ENCODE measurements at places on chromosomes 16 and 17.

DNA sequence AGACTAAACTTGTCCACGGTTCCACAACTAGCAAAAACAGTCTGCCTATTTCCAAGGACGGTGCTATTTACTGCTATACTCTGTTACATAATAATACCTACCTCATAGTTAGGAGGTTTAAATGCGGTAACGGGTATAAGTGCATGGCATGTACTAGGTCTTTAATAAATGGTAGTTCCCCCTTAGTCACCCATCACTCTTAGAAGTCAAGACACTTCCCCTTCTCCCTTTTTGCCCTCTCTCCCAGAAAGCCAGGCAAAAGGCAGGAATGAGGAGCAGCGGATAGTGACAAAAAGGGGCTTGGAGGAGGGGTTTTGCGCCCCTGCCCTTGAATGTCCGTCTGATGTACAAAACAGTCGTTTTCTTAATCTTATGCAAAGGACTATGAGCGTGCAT, 1.1 kb upstream of the LSM12 start:
- DNase-seq = no peak

GRCh38 chr17:2223617-2223927, 80.0 kb downstream of the SMG6 start:
- no peak for DNase-seq

DNA sequence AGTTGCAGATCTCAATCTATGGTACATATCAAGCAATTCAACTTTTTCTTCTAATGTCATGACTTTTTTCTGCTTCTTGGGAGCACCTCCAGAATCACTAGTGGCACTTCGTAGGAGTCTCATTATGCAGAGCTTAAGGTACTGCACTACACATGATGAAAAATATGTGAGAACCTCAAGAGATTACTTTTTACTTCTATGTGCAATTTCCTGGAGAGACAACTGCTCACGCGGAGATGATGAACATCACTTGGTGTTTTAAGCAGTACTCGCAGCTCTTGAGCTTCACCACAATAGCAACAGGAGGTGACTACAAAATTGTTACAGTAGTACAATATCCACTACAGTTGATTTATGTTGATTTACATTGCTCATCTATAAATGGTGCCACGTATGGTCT, 79.7 kb downstream of the MRTFB start:
- DNase-seq = no peak

GRCh38 chr16:56970934-56971767, 9.4 kb downstream of the CETP start:
- DNase-seq = no peak

DNA sequence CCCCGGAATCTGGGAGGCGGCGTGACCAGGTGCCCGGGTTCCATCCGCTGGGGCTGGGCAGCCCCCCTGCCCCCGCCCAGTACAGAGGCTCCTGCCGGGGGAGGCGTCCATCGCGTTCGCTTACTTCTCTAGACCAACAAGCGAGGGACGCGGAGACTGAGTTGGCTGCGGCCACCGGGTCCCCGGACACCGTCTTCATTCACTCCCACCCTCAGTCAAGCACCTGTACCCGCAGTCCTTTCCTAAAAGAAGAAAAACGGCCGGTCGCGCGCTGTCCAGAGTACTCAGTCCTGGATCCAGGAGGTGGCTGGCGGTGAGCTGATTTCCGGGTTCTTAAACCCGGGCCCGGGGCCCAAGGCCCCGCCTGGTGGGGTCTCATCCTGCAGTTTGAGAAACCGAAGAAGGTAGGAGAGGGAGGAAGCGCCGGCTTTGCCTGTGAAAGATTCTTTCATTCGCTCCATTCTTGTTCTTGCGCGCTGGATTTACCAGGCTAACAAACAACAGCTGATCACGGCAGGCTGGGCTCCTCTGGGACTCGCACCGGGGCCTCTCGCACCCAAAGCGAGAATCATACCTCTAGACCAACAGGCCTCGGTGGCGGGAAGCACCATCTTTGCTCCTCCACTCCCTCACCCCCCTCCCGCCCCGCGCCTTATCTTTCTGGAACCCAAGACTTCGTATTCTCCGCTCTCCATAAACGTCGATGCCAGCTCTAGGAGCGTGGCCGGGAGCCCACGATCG, 17.4 kb upstream of the OR1F1 start:
- DNase-seq = no peak

DNA sequence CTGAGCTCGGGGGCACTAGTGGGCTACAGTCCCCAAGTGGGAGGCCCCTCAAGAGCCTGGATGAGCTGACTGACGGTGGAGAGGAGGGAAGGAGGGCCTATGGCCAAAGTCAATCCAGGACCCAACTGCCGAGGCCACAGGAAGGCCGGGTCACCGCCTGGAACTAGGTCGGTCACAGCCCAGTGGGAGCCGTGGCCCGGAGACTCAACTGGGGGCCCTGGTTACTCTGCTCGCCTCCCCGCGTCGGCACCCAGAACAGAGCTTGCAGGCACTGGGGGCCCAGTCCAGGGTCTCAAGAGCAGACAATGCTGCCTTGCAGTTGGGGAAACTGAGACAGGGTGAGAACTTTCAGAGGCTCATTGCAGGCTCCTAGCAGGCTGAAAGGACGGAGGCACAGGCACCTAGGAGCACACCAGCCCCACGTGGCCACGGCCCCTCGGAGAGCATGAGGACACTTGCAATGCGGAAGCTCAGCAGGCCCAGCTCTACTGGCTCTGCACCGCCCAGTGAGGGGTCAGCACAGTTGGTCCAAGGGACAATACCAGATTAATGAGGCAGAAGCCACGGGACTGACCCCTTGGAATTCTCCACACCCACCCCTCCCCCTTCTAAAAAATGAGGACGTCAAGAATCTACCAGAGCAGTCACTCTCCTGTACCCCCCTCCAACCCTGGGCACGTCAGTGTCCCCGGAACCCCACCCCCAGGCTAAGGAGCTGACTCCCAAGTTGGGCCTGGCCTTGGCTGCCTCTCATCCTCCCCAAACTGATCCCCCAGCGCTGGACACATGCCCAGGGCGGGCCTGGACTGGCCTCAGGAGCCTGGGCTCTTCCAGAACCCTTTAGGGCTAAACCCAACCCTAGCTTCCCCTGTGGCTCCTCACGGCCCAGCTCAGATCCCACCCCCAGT, 2.2 kb downstream of the HS3ST6 start:
- DNase-seq = no peak

DNA sequence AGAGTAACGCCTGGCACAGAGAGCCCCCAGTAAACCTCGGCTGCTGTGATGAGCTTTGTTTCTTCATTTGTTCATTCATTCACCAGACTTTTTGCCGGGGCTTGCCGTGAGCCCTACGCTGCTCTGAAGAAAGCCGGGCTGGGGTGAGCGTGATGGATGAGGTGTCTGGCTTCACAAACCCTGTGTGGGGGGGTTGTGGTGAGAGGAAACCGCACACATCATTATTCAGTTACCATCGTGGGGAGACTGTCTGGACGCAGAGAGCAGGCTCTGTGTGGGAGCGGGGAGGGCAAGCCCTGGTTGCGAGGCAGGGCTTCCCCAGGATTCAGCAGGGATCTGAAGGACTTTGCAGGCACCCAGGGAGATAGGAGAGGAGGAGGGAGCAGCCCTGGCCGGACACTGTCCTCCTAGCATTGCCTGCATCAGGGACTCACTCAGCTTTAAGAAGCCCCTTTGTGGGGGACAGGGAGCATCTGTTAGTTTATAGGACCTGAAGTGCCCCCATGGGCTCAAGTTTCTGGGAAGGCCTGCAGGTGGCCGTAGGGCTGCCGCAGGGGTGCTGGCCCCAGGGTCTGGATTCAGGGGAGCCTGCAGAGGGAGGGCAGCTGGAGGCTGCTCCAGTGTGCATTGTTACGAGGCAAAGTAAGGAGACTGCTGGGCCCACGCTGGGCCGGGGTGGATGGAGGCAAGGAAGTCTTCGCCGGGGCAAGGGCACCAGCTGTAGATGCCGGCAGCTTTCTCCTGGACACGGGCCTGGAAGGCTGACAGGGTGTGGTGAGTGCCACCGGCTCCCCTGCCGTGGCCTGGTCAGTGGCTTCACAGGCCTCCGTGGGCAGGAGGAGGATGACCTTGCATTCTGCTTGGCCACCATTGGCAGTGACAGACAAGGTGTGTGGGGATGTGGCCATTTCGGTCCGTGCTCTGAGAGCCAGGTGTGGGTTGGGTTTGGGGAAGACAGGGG, 334.5 kb downstream of the SEC14L1 start:
- DNase-seq = no peak

DNA sequence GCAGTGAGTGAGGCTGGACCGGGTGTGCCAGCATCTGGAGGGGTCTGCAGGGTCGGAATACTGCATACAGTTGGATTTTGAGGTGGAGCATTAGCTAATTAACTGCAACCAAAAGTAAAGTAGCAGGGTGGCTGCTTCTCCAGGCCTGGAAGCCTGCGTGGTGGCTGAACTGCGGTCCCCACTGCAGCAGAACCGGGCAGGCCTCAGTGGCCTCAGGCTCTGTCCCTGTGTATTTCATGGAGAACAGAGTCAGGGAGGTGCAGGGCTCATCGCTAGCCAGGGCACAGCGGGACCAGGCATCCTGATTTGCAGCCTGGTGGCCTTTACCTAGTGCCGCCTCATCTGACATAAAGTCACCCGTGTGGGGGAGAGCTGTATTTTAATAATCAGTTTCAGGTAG, 131.9 kb downstream of the RPTOR start:
- no peak for DNase-seq

DNA sequence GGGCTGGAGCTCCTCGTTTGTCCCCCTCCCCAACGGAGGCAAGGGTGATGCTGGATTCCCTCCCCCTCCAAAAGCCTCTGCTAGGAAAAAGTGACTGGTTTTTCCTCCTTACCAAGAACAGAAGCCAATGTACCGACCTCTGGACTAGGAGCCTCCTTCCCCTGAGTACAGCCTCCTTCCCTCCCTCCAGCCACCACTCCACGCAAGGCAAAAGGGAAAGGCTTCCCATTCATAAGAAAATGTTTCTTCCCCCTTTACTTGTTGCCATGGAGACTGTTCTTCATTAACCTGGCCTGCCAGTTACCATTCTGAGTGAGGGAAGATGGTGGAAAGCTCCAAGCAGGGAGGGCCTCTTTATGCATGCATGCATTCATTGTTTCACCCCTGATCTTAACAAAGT, 4.3 kb upstream of the PIMREG start:
- no peak for DNase-seq

- no peak for DNase-seq
Observed at GRCh38 chr17:61221597-61222471, 177.8 kb upstream of the TBX2 start.

- DNase-seq = no peak
Observed at GRCh38 chr16:66580605-66581209, 1.4 kb downstream of the CMTM2 start.

DNA sequence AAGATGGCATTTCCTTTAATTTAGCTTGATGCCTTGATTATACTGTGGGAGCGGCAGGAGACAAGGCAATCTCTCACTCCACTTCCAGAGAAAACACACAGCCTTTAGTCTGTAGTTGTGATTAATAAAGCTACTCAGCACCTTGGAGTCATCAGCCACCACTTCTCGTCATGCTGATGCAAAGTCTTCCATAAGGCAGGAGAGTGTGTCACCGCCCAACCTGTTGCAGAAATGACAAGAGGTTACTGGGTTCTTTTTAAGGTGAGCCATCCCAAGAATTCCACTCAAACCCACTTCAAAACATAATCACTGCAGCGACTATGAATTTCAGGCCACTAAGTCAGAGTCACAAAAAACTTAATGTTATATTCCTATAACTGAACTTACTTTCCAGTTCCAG, 223.9 kb upstream of the TOX3 start:
- DNase-seq = no peak

DNA sequence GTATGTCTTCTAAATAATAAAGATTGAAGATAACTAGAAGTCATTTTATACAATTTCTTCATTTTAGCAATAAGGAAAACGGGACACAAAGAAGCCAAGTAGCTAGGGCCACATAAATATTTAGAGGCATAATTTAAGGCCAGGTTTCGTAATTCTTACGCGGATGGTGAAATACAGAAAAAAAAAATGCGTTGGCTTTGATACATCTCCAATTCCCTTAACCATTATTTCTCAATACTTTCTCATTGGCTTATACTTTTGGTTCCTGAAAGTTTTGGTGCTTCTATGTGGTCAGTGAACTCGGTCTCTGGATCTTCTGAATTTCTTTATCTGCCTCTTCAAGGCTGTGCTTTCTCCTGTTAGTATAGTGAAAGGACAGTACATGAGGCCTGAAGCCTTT, 888.1 kb downstream of the KCNJ2 start:
- DNase-seq = no peak

GRCh38 chr17:48432820-48433775, 3.1 kb upstream of the SKAP1 start:
- no peak for DNase-seq

GRCh38 chr16:58506241-58507194, 6.6 kb downstream of the NDRG4 start:
- no peak for DNase-seq

DNA sequence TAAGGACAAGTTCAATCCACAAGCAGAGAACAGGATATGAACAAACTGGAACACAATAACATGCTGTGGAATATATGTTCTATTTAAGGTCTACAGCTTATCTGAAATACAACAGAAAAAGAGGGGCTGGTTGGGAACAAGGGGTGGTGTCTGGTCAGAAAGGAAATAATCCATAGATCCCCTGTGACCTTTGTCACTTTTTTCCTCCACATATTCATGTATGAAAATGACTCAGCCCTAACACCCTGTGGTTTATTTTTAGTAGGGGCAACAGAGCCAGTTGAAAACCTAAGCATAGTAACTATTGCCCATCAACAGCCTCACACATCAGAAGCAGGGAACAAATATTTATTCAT, 12.3 kb upstream of the SPAG9 start:
- no peak for DNase-seq

DNA sequence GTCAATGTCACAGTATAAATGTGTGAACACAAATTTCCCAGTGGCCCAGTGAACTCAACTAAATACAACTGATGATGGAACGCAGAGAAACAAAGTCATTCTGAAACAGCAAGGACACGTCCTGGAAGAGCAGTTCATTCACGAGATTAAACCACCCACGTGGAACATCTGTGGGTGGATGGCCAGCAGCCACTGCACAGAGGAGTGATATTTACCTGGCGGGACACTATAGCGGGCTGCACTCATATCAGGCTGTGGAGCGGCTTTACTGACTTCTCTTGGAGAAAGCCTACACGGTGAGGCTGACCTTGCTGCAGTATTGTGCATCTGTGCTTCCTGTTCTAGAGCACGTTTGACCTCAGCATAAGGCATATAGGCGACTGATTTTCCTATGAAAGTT, 87.3 kb downstream of the TTC19 start:
- DNase-seq = no peak

DNA sequence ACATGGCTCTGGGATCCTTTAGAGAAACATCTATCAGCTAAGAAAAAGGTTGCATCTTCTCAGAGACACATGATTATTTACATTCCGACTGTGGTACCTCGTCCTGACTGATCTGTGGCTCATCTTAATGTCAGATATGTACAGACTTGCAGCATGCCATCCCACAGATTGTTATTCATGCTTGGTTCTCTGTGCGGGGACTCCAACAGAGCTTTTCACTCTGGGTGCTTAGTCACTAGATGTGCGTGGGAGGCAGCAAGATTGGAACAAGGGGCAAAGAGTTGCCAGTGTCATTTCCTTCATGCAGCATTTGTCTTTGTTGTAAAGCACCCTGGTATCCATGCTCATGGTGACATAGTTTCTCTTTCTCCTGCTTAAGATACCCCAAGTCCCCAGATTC, 179.1 kb upstream of the CACNG5 start:
- DNase-seq = no peak
